ENCODE measurements at places on chromosomes 16 and 17.

DNA sequence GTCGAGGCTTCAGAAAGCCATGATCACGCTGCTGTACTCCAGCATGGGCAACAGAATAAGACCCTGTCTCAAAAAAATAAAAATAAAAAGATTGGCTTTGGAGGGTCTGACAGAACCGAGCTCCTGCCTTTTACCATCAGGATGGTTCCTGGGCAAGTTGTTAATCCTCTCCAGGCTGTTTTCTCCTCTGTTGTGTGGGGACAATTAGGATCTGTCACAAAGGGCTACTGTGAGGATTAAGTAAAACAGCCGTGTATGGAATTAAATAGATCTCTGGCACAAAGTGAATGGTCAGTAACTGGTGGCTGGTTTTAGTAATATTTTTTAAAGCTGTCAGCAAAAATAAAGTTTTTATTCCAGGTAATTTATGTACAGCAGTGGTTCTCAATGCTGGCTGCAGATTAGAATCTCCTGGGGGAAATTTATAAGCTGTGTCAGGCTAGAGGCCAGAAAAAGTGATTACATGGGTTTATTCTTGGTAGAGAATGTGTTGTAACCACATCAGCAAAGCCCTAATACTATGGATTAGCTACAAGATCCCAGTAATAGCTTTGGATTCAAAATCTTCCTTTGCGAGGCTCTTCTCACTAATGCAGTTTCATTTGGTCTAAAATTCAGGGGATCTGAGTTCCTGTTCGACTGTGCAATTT, 47.2 kb downstream of the GPRC5B start:
- DNase-seq: no peak

GRCh38 chr17:32894245-32894644, 17.3 kb upstream of the MYO1D start:
- no peak for DNase-seq

DNA sequence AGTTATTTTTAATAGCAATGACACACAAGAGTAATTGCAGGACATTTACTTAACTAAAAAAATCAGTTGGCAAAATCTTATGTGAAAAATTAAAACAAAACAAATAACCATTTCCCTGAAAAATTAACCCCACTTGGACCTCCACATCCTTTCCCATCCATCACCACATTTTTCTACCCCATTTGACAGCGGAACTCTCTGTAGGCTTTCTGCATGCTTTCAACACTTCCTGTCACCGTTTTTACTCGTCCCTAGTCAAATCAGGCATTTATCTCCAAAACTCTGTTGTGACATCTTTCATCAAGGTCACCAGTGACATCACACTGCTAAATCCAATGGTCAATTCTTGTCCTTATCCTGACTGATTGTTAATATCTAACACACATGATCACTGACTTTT, 27.5 kb downstream of the KCNJ16 start:
- no peak for DNase-seq

GRCh38 chr17:40535924-40536294, 29.4 kb downstream of the CCR7 start:
- no peak for DNase-seq

GRCh38 chr17:705863-706262, 8.8 kb downstream of the VPS53 start:
- no peak for DNase-seq

GRCh38 chr16:16080465-16081065, 131.1 kb downstream of the ABCC1 start:
- no peak for DNase-seq

GRCh38 chr17:73989671-73990070, 213.8 kb upstream of the RPL38 start:
- no peak for DNase-seq

DNA sequence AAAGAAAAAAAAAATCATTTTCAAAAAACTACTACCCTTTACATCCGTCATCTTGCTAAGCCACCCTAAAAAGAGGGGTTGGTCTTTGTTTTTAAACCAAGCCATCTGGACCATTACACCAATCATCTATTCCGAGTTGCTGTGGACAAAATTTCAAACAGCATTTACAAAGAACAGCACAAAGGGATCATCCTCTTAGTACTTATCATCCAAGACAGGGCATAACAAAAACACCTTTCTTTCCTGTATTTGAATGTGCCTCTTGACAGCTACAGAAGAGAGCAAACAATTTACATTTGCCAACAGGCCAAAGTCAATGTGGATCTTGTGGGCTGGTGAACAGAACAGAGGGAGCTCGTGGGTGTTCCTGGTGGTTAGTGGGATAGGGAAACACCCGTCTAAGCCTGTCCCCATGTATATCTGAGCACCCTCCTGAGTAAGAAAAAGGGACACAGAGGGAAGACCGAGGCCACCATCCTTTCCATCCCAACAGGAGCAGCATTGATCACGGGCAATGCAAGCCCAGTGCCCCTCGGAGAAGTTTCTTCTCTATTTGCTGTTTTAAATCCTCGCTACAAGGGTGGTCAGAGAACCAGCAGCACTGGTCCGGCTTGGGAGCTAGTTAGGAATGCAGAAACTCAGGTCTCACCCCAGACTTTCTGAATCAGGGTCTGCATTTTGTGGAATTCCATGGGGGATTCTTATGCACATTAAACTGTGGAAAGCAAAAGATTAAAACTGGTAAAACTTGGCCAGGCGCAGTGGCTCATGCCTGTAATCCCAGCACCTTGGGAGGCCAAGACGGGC, 1.9 kb downstream of the SLC39A11 start:
- no peak for DNase-seq

DNA sequence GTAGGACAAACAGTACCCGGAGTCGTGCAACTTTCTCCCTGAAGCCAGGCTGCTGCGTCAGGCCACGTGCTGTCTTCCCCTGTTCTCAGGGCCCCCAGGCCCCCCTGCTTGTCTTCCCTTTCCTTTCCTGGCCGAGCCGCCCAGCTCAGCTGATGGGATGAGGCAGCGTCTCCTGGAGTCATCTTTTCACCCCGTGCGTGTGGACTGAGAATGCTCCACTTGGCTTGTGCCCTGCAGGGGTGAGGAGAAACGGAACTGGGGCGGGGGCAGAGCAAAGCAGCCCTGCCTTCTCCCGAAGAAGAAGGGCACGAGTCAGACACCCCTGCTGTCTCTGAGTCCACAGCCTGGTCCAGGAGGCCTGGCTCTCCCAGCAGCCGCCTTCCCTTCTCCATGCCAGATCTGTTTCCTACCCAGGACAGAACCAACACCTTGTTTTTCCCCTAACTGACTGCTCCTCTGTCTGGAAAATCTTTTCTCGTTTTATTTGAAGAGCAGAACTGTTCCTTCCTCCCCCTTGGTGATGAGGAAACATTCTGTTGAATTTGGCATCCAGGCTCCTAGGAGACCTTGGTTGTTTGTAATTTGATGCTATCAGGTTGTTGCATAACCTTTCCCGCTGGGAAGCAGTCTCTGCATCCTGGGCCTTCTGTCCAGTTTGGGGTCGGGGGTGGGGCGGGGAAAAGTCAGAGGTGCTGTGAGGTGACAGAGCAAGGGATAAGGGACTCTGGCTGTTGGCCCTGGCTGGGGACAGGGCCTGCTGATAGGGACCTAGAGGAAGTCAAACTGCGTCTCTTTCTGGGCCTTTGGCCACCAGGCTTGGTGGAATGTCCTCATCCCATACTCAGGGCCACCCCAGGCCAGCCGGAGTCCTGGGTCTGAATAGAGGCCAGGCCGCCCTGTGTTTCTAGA, 78.8 kb downstream of the WIPI1 start:
- DNase-seq: peak; percentile 87

DNA sequence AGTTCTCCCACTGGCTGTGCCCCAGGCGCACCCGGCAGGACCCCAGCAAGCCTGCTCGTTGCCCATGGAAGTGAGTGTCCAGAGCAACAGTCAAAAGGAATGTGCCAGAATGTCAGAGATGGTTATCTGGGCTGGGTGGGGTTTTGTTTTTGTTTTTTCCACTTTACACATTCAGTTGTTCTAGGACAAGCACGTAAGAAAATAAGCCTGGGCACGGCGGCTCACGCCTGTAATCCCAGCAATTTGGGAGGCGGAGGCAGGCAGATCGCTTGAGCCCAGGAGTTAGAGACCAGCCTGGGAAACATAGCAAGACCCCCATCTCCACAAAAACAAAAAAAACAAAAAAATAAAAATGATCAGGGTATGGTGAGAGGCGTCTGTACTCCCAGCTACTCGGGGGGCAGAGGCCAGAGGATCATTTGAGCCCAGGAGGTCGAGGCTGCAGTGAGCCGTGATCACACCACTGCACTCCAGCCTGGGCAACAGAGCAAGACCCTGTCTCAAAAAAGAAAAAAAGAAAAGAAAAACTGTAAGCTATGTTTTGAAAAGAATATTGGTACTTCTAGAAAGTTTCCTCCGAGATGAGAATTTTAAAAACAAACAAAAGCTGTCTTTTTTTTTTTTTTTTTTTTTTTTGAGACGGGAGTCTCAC, 8.3 kb downstream of the NDUFAF8 start:
- DNase-seq: no peak

DNA sequence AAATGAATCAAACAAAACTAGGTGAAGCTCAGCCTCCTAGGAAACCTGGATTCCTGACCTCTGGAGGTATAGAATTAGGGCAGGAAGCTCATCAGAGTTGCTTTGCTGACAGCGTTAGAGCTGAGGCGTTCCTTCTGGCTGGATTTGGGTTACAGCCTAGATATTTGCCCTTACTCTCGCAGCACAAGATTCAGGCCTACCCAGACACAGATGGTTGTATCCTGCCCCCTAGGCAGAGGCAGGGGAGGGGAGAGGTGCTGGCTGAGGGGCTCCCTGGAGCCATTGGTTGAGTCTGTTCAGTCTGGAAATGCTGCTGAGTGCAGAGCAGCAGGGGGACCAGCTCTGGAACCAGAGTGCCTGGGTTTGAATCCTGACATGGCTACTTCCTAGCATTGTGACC, 78.4 kb downstream of the MPRIP start:
- no peak for DNase-seq

DNA sequence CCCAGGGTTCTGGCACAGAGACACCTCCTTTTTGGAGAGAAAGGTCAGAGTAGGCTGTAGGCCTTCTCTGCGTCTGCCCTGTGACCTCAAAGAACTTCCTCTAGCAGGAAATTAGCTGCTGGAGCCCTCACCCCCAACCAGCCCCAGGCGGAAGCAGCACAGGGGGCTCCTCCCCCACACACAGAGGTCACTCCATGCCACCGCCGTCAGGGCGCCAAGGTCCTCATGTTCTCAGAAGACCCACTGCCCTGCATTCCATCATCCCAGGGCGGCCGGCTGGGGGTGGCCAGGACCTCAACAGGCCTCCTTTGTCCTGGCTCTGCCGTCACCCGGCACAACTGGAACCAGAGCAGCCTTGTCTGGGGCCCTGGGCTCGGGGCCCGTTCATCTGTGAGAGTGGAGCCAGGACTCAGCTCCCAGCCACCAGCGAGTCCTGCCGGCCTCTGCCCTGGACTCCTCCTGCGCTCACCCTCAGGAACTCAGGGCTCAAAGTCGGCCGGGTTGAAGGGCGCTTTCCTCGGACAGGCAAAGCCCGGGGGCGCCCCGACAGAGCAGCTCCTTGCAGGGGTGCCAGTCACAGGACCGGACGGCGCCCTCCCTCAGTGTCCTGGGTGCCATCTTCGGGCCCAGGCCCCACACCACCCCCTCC, 1.2 kb downstream of the TMC6 start:
- no peak for DNase-seq

DNA sequence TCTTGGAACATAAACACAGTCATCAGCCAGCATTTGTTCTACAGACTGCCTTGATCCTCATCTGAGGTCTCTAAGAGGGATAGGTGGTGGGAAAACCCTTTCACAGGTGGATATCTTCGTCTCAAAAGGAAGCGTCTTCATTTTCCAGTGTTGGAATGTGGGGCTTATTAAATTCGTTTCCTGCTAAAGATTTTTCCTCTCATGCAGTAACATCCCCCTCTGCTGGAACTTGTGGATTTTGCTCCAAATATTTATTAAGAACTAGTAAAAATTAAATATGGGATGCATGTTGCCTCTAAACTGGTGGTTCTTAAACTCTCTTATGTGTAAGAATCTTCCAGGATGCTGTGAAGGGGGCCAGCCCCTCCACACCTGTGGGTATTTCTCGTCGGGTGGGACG, 20.1 kb upstream of the MLYCD start:
- DNase-seq: peak; percentile 54

DNA sequence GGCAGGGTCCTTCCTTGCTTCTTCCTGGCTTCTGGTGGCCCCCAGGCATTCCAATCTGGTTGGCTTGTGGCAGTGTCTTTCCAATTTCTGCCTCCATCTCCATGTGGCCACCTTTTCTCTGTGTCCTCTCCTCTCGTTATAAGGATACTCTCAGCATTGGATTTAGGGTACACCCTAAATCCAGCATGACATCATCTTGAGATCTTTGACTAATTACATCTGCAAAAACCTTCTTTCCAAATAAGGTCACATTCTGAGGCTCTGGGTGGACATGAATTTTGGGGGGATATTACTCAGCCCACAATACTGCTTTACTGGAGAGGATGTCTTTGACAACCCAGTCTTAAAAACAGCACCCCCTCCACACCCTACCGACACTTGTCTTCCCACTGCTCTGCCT, 18.9 kb upstream of the CFAP20 start:
- DNase-seq: no peak

GRCh38 chr17:32899236-32900013, 22.5 kb upstream of the MYO1D start:
- no peak for DNase-seq

- DNase-seq: no peak
Measured at GRCh38 chr17:17019891-17020456, 22.3 kb upstream of the MPRIP start.

DNA sequence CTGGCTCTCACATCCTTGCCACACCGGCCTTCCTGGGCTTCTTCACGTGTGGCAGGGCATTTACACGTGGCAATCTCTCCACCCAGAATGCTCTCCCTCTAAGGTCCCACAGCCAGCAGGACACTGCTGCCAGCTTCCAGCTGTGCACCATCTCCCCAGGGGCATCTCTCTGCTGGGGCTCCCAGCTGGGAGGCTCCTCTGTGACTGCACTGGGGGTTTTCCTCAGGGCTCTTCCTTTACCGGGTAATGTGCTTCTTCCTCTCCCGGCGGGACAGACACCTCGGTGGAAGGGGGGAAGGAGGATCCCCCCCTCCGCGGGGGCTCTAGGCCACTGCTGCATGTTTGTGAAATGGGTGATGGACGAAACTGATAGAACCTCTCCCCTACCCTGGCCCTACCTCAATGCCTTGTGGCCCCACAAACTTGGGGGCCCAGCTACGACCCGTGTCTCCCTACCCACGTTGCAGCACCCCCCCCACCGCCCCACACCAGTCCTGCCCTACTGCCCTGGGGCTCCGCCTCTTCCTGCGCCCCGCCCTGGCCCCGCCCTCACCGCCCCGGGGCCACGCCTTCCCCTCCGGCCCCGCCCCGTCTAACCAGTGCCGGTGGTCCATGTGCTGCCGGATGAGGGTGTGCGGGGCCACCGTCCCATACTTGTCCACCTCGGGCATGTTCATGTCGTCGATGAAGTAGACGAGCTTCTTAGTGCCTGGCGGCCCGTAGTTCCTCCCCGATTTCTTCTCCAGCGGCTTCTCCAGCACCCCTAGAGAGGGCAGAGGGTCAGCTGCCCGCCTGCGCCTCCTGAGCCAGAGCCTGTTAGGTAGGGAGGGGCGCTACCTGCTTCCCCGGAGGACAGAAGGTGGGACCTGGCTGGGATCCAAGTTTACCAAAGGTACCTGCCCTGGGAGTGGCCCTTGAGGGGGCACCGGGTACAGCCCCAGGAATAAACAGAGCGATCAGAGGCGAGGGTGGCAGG, 92.6 kb downstream of the DNAH17 start:
- DNase-seq: no peak

Data from spinal cord (tissue), 10 donors.